Fibroblast of skin of left quadriceps (primary cell): ENCODE measurements at places on chromosomes 2 and 18.
A peak's percentile ranks its signal among the peaks of the same experiment; 100 is the strongest.

GRCh38 chr18:58355243-58355642, 273.6 kb downstream of the ALPK2 start:
- DNase-seq: no peak

DNA sequence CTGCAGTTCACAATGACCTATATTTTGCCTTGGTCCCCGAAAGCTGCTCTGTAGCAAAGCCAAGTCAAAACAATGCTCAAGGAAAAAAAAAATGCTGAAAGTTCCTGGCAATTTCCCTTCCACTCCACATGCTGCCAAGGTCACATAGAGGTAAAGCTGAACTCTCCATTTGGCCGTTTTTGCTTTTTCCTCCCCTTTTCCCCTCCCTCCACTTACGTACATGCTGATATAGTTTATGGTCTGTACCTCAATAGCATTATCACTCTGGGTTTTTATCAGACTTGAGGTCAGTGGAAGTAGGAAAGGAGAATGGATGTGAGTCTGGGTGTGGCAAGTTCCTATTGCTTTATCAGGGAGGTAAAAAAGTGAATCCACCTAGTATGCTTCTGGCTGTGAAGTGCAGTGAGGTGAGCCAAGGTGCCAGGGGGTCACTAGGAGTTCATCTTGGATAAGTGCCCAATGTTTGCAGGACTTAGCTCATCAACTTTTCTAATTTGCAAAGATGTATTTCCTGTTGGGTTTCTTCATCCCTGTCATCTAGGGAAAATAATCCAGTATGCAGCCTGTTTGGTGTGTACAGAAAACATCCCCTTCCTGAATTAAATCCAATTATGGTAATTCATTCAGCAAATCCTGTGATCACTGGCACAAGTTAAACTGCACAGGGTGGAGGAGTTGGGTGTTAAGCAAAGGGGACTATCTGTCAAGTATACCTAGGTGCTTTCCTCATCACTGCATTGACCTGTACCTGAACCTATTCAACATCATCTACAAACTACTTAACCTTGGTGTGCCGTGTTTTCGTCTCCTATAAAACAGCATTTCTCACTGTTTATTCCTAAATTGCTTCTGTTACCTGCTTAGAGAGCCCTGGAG, 124.3 kb upstream of the CYP26B1 start:
- no peak for DNase-seq

GRCh38 chr18:46152808-46153617, 48.8 kb downstream of the HAUS1 start:
- no peak for DNase-seq

DNA sequence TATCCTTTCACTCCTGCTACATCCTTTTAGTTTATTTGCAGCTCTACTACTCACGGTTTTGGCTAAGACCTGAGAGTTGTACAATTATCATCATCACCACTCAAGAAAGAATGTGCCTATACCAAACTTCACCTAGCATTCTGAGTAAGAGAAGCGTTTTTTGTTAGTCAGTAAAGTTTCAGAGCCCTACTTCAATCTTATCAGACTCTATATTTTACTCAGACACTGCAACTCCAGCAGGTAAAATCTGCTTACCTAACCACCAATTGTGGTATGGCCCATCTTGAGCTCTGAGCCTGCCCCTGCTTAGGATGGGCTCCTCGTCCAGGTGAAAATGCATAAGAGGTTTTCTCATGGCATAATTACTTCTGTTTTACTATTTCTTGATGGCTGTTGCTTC, 37.1 kb downstream of the ICOS start:
- no peak for DNase-seq

DNA sequence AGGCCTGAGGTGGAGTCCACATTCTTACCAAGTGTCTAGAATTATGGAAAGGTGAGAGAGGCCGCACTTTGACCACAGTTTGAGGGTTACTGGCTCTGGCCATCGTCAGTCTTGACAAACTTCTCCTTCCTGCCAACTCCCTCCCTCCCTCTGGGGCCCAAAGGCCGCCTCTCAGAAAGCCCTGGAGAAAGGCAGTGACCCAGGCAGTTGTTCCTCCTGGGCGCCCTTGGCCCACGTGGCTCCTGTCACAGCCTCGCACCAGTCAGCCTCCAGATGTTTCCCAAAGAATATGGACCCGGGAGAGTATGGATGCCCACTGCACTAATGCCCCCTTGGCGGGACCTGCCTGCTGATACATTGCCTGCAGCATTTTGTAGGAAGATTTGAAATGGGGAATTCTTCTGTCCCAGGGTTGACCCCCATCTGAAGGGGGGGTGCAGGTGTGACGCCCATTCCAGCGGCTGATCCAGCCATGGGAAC, 61.7 kb downstream of the ASB1 start:
- DNase-seq: no peak

GRCh38 chr2:86704459-86704971, 15.6 kb upstream of the RMND5A start:
- peak; percentile 59 for DNase-seq

GRCh38 chr2:39119732-39120520, 925 bp downstream of the SOS1 start:
- DNase-seq: no peak

- DNase-seq: no peak
These were observed 68.9 kb downstream of the PRPF40A start for GRCh38 chr2:152648336-152648735.

- peak; percentile 77 for DNase-seq
These were observed 306.0 kb upstream of the COL3A1 start for GRCh38 chr2:188668017-188668680.

- DNase-seq: peak; percentile 14
These were observed 52.2 kb downstream of the EIF5B start for GRCh38 chr2:99389371-99389770.

DNA sequence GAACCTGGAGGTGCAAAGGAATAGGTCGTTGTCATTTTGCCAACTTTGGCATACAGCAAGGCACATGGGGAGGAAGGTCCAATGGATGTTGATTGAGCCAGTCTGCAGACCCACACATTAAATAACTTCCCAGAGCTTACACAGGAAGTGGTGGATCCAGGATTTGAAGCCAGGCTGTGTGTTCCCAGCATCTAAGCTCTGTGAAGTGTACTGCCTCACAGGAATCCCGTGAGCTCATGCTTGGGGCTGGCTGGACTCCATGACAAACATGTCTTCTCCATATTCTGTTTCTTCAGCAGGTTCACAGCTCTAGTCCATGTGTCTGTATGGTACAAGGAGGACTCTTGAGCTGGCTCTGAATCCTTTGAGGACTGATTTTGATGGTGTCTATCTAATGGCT, 63.9 kb downstream of the KLHL29 start:
- DNase-seq: no peak
